CD8-positive, alpha-beta T cell (primary cell): ENCODE measurements at places on chromosomes 5 and 9.

DNA sequence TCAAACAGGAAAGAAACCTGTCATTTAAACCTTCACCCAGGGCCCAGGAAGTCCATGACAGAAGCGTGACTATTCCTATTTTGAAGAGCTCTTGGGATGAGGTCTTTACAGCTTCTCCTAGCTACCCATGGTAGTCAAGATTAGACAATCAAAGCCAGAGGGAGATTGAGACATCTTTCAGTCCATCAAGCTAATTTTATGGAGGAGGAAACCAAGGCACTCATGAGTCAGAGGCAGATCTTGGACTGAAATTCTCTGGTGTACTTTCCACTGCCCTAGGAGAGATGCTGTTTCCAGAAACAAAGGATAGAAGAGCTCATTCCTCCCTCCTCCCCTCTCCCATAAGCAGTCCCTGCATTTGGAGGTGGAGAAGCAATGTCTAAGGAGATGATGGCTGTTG, 9.2 kb downstream of the TNFSF8 start:
- DNase-seq: no peak

DNA sequence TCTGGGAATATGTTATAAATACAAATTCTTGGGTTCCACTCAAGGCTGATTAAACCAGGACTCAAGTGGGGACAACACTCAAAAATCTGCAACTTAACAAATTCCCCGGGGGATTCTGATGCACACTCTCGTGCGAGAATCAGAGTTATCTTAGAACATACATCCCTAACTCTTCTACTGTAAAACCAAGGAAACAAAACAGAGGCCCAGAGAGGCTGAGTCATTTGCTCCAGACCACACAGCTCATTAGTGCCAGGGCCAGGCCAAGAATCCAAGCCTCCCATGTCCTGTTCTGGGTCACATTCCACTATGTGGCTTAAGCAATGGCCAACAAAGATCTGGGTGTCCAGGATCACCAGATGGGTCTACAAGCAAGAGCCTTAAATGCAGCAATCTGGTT, 166.0 kb downstream of the ADAMTS12 start:
- no peak for DNase-seq

- DNase-seq: no peak
Measured at GRCh38 chr9:137461316-137461662, 2.2 kb upstream of the NSMF start.

DNA sequence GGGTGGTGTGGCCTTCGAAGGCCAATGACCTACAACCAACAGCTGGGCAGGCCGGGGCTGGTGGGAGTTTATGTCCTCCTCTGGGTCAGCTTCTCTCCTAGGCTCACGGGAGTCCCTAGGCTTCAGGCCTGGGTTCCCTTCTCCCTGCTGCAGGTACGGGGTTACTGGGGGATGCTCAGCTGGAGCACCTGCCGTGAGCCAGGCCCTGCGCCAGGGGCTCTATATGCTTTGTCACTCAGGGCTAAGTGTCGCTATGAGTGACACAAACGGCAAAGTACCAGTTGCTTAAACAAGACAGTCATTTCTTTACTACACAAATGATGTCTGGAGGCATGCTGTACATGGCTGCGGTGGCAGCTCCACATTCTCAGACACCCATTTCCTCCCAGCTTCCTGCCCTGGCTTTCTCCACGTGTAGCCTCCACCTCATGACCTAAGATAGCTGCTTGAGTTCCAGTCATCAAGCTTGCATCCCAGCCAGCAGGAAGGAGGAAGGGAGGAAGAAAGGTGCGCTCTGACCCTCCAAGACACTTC, 22.5 kb upstream of the NINJ1 start:
- DNase-seq: no peak

DNA sequence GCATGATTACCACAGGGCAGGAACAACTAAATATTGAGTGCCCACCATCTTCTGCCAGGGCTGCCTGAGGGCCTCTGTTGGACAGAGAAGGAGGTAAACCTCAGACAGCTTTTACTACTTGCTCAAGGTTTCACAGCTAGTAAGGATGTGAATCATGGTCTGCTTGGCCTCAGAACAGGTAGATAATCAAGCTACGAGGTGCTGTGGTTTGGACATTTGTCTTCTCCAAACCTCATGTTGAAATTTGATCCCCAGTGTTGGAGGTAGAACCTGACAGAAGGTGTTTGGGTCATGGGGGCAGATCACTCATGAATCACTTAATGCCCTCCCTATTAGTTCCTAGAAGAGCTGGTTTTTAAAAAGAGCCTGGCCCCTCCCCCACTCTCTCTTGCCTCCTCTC, 541.2 kb upstream of the TRPC7 start:
- no peak for DNase-seq

DNA sequence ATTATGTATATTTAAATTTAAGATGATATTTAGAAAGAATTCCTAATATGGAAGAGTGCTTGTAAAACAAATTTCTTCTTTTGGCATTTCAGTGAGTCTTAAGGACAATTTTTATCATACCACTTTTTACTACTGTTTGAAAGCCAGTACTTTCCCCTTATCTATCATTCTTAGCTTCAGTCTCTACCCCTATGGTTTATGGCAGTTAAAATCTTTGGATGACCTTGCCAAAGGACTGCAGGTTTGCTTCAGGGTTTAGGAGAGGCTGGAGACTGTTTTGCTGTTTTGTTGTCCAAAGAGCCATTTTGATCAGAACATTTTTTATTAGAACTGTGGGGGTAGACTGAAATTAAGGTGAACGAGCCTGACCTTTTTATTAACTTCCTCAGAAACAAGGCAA, 30.8 kb downstream of the SLC38A9 start:
- DNase-seq: no peak

- no peak for DNase-seq
Measured at GRCh38 chr5:11962122-11962521, 57.9 kb upstream of the CTNND2 start.

DNA sequence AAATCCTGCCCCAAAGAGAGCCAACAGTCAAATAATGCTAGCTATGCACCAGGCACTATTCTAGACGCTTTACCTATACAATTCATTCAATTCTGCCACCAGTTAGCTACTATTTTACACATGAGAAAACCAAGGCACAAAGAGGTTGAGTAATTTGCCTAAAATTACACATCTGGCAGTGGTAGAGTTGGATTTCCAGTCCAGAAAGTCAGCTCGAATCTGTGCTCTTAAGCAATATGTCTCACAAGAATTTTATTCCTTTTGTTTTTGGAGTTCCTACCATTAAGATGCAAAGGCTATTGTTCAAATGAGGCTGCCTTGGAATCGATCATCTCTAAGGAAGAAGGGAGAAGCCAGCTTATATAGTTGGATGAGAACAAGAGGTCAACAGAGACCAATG, 256.9 kb upstream of the RASA1 start:
- no peak for DNase-seq

GRCh38 chr9:10094563-10094962, 518.2 kb downstream of the PTPRD start:
- no peak for DNase-seq

DNA sequence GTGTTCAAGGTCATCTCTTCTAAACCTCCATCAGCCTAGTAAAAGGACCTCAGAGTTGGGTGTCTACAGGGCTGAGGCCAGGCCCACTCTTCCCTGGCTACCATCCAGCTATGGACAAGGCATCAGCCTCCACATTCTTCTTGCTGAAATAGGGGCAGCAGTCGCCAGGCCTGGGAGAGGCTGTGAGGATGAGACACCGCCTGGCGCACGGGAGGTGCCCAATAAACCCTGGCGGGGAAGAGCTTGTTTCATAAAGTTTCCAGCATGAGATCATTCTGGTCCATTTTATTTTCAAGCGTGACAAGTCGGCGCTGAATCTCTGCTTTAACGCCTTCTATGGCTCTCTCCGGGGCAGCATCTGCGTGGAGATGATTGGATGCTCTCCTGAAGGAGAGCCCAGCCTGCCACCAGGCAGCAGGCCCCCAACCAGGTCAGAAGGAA, 153.4 kb downstream of the OLFM1 start:
- DNase-seq: no peak

- DNase-seq: no peak
Measured at GRCh38 chr5:40798801-40799210, 632 bp upstream of the PRKAA1 start.

GRCh38 chr9:76302947-76303550, 91.2 kb downstream of the RFK start:
- no peak for DNase-seq

- DNase-seq: no peak
Measured at GRCh38 chr5:59721741-59722140, 171.8 kb downstream of the PDE4D start.

DNA sequence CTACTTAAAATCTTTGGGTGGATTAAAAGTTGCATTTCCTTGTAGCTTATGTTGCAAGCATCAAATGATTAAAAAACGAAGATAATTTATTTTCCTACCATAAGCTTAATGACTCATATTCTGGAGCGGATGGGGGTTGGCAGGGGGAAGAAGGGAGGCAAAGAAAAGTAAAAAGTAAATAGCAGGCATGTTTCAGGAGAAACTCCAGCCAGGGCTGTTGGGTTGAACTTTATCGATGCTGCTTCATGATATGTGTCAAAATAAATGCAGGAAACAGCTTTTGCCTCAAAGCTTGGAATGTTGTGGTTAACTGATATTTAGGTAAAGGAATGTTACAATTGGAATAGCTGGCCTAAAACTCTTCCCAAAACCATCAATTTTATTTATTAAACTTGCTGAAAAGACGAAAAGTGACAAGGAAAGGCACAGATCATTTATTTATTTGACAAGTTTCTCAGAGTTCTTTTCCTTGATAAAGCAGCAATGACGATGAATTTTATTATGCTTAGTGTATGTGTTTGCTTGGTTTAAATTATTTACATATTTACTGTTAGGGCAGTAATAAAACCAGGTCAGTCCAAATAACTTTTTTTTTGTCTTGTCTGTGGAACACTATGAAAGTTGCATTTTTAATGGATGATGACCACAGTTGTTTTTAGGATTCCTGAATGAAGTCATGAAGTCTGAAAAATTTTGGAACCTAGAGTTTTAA, 177.9 kb downstream of the PCSK1 start:
- DNase-seq: no peak

GRCh38 chr9:99578666-99579065, 243.0 kb upstream of the NR4A3 start:
- DNase-seq: no peak

- no peak for DNase-seq
Measured at GRCh38 chr9:116589392-116590354, 97.4 kb upstream of the TRIM32 start.

DNA sequence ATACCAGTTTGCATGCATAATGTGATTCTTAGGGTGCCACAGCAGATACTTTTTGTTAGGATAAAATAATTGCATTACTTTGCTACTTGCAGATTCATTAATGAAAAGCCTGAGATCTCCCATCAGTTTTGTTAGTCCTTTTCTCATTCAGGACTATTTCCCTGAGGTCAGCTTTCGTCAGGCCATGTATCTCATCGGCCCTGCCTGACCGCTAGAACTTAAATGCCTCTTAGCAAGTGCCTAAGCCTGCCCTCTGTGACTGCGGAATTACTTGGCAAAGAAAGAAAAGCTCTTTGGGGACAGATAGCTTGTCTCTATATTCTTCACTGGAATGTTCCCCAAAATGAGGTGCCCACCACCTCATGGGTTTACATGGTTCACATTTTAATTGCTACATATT, 147.8 kb downstream of the KCTD16 start:
- no peak for DNase-seq

GRCh38 chr5:90233476-90233875, 176.1 kb downstream of the CETN3 start:
- no peak for DNase-seq

DNA sequence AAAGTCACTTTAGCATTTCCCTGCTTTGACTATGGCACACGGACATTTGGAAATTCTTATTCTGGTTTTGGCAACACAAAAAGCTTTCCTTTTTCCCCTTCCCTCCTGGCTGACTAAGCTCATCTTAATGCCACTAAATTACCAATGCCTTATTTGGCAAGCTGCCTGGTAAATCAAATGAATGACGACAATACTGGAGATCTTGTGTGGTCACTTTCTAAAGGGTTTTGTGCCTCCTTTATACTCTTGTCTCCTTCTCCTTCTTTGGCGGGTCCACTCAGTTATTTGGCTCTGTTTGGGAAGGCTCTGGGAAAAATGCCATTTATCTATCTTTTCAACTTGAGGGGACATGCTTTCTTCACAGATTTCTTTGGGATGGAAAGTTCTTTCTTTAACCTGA, 34.9 kb downstream of the SH3GL2 start:
- no peak for DNase-seq

- DNase-seq: no peak
Measured at GRCh38 chr9:123401879-123402513, 46.0 kb downstream of the CRB2 start.

GRCh38 chr9:88641456-88642240, 106.7 kb downstream of the NXNL2 start:
- no peak for DNase-seq

DNA sequence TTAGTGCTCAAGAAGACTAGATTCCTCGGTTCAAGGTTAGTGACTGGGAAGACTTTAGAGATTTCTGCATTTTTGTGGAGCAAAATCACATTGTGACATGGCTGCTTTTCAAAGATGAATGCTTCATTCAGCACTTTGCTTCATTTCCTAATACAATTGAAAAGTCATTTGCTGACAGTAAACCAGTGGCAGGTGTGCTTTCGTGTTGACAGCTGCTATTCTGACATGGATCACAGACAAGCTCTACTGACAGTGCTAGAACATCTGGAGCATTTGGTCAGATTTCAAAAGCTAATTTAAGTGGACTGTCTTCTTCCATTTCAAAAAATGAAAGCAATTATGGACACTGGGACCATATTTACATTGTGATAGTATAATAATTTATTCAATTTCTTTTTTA, 1060.1 kb downstream of the PTPRD start:
- DNase-seq: no peak

DNA sequence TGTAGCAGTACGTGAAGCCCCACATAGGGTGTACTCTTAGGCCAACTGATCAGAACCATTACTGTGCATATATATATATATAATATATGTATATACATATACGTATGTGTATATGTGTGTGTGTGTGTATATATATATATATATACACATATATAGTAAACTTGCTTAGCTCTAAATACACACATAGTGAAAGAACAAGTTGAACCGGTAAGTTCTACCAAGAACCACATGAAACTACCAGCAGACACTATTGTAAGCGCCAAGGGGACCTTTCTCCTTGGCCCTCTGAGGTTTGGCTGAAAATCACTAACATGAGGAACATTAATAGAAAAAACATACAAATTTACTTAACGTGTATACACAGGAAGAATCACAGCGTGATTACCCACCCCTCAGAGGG, 1.8 kb upstream of the TARS1 start:
- no peak for DNase-seq

- DNase-seq: no peak
Measured at GRCh38 chr5:148208226-148208625, 5.4 kb downstream of the SPINK6 start.
